Vagina (tissue), 2 donors: ENCODE measurements at places on chromosomes 1 and 21.
A peak's percentile ranks its signal among the peaks of the same experiment; 100 is the strongest.

DNA sequence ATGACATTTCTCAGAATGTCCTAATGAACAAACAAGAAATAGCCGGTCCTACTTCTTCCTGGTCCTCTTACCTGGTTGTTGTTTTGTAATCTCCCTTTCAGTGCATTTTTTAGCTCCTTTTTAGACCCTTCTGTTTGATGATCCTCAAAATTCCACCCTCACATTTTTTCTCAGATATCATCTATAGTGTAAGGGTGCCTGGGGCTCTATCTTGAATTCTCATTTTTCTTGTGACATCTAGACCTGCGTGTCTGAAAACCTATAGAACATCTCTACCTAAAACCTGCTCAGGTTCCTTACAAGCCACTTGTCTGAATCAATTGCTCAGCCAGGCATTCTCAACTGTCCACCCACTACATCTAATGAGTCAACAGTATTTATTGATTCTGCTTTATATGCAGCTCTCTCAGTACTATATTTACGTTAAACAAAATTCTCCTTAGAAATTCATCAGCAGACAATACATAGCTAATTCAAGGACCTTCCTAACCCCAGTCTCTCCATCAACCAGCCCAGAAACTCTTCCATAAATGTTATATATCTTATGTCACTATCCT, 36.5 kb upstream of the USH2A start:
- no peak for DNase-seq

- no peak for DNase-seq
Measured at GRCh38 chr1:30855686-30856259, 52.8 kb downstream of the SDC3 start.

DNA sequence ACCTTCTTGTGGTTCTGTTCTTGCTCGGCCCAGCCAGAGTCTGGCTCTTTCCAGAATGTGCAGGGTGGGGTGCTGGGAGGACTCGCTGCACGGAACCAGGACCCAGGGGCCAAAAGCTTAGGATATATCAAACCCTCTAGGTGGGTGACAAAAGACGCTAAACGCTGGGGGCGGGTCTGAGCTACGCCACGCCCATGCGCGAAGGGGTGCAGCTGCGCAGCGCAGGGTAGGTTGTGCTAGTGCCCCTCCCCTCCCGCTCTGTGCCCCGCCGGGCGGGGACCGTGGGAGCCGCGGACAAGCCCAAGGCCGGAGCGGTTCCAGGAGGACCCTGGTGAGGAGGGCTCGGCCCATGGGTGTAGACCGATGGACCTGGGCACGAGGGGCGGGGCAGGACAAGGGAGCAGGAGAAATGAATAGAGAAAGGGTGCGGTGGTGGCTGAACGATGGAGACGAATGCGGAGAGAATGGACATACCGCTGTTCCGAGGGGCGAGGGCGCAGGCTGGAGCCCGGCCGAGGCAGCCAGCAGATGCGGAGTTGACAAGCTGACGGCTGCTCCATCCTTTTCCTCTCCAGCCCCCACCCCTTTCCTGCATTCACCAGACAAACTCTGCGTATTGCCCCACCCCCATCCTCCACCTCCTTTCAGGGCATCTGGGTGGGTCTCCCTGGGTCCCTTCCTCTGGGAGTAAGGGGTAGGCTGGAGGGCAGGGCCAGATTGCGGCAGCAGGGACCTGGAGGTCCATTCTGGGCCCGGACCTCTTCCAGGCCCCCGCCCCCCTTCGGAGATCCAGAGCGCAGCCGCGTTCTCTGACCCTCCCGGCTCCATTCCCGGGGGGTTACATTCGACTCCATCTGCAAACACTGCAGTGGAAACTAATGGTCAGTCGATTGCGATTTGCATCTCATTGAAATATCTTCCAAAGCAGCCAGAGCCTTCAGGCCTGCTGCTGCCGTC, at the start of gene RUSC1:
Gene RUSC1, plus strand, starts transcription at position 234 of the 957 bp plus-strand sequence. CDS start 880 bp downstream, outside the sequence.
- no peak for DNase-seq

- no peak for DNase-seq
Measured at GRCh38 chr1:240609527-240610060, 2.4 kb downstream of the GREM2 start.

GRCh38 chr1:217315346-217315745, 315.5 kb downstream of the GPATCH2 start:
- no peak for DNase-seq

GRCh38 chr1:64922336-64922735, 44.0 kb downstream of the JAK1 start:
- DNase-seq: no peak

DNA sequence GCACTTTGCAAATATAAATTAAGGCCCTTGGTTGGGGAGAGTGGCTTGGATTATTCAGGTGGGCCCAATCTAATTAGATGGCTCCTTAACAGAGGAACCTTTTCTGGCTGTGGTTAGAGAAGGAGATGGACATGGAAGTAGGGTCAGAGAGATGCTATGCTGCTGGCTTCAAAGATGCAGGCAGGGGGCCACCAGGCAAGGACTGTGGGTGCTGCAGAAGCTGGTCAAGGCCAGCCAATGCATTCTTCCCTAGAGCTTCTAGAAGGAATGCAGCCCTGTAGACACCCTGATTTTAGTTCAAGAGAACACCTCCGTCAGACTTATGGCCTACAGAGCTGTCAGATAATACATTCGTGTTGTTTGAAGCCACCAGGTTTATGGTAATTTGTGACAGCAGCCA, 3.7 kb upstream of the TMEM9 start:
- no peak for DNase-seq

DNA sequence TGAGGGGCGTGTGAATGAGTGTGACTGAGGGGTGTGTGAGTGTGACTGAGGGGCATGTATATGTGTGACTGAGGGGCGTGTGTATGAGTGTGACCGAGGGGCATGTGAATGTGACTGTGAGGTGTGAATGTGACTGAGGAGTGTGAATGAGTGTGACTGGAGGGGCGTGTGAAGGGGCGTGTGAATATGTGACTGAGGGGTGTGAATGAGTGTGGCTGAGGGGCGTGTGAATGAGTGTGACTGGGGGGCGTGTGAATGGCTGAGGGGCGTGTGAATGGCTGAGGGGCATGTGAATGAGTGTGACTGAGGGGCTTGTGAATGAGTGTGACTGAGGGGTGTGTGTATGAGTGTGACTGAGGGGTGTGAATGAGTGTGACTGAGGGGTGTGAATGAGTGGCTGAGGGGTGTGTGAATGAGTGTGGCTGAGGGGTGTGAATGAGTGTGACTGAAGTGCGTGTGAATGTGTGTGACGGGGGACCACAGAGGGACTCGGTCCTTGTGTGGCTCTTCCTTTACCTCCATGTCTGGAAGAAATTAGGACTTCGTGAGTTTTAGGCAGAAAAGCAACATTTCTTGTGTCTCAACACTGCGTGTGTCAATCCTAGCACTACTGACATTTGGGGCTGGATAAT, 105.8 kb downstream of the GLIS1 start:
- DNase-seq: peak; percentile 69

GRCh38 chr1:167057241-167057688, 32.9 kb downstream of the GPA33 start:
- DNase-seq: peak; percentile 56

DNA sequence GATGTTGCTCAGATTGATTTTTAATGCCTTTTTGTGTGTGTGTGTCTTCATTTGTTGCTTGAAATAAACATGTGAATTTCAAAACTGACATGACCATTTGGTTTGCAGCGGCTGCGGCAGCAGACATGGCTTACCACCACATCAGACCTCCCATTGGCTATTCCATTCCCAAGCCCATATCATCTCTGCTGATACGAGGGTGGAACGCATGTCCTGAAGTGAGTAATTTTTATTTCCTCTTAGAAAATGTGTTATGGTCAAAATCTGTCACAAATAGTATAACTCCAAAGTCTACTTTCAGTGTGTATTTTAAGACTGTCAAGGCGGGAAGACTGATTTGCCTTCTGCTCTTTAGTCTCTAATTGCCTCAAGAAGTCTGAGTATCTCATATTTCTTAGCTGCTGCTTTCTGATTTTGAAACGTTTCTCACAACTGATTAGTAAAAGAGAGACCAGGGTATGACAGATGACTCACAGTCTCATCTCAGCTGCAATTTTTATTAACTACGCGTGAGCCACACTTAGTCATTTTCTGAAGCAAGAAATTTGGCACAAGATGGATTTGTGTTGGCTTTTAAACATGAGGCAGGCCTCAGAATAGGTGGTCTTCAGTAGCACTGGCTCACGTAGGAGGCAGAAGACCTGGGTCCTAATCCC, 49.0 kb downstream of the LRRC53 start:
- DNase-seq: no peak

- DNase-seq: no peak
Measured at GRCh38 chr1:76482272-76482671, 385.0 kb upstream of the ST6GALNAC5 start.

- DNase-seq: no peak
Measured at GRCh38 chr1:53738205-53739108, 507 bp downstream of the GLIS1 start.

GRCh38 chr1:174022976-174023277, 770 bp upstream of the RC3H1 start:
- no peak for DNase-seq

DNA sequence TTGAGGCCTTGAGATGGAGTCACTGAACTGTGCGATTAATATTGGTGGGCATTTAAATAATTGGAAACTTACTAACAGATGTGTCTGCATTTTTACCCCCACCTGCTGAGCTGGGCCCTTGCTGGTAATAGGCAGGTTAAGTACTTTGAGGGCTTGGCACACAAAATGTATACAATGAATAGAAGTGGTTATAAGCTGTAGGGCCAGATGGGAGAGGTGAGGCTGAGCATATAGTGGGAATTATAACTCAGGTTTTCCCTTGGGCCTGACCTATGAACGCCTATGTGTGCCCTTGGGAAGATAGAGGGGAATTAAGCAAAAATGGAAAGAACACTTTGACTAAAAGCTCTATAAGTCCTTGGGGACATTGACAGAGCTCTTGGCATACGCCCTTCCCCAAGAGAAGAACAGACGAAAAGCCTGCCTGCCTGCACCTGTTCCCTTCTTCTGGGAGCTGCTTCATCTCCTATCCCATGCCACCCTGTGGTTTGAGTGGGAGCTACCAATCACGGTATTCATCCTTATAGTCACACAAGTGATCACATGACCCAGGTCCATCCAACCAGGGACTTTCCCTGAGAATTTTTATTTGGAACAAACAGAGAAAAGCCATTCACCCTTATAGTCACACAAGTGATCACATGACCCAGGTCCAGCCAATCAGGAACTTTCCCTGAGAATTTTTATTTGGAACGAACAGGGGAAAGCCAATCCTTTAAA, 260.7 kb upstream of the CSF3R start:
- DNase-seq: no peak

DNA sequence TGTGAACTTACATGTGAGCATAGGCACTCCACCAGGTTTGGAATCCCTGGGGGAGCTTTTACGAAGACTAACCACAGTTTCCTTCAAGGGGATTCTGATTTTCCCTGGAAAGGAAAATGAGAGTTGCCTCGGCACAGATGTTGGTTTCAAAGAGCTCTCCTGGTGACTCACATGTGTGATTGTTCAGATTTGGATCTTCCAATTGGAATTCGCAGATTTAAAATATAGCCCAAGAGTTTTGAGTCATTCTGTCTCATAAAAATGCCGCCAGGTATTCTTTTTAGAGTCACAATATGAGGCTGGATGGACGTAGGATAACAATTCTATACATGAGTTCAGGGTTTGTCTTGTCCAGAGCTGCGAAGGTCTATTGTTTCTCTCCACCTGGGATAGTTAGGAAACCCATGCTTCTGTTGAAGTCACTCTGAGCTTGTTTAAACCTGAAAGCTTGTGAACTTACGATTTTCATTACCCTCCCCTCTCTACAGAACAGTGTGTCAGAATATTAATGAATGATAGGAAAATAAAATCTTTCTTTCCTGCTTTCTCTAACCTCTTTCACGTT, 64.9 kb downstream of the TGFB2 start:
- DNase-seq: no peak

DNA sequence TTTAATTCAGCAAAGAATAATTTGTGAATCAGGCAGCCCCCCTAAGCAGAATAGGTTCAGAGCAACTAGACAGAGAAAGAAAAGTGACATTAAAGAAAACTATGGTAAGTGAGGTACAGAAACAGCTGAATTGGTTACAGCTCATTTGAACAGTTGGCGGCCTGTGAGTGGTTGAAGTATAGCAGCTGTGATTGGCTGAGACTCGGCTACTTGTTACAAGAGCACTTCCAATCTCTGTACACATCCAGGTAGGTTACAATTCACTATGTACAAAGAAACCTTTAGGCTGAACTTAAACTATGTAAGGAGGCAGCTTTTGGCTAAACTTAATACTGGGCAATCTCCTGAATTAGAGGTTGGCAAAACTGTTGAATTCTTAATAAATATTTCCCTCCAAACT, 171.1 kb upstream of the LHX8 start:
- no peak for DNase-seq

DNA sequence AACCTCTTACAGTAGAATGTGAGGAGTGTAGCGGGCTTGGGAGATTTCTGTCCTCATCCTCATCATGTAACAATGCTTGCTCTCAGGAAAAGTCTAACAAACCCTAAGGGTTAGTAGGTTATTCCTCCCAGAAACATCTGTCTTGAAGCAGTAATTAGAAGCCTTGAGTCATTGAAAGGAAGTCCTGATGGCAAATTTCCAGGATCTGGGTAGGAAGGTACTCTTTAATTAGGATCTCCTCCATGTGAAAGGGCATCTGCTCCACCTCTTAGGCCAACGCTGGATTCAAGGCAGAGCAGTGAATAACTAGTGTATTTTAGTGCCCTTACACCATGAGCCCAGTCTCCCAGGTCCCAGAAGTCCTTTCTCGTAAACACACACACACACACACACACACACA, 106.6 kb upstream of the BARHL2 start:
- DNase-seq: no peak

GRCh38 chr1:1426496-1427105, 5.5 kb upstream of the ANKRD65 start:
- no peak for DNase-seq

- DNase-seq: no peak
Measured at GRCh38 chr1:81446000-81446669, 354.6 kb upstream of the ADGRL2 start.

DNA sequence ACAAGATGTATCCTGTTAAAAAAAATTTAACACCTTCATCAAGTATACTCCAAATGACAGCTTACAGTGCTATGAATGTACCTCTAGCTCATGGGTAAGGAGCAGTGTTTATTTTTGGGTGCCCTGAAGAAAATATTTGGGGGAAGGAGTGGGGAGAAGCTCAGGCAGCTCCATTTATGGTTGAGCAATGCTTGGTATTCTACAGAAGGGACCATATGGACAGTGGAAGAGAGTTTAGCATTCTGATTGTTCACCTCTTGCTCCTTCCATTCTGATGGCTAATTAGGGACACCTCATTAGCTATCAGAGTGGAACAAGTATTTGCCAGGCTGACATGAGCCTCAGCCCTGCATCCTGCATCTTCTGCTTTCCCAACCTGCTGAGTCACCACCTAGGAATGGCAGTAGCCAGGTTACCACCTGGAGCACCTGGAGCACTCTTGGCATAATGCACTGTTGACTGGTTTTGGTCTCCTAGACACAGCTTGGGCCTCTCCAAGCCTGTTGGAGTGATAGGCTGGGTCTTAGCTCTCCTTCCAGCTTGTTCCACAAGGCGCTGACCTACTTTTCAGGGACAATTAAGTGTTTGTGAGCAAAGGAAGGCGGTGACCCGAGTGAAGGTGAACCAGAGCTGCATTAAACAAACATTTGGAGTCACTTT, 62.0 kb upstream of the MACF1 start:
- DNase-seq: no peak
